Ascending aorta (tissue), 2 donors: ENCODE measurements at places on chromosomes 7 and 10. TPM values are rescaled to one million over a fixed set of nuclear protein-coding genes. Genes with fewer than 3 reads are reported as not detected.

DNA sequence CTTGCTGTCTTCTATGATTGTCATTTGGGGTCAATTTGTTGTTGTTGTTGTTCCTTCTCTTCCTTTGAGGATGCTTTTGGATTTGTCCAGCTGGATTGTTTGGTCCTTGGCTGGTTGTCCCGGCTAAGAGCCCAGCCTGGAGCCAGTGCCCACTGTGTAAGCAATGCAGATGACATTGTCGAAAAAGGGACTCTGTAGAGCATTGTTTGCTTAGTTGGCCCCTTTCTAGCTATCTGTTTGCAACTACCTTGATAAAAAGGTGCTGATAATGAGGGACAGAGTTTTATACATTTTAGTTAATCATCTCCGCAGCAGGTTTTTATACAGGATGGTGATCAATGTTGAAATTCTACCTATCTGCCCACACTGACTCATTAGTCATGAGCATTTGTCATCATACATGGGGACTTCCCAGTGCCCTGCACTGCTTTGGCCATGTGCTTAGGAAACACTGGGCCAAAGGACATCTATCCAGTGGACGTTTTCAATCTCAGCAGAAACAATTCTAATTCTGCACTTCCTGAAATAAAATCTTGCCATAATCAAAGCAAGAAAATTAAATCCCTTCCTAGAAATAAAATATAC lies 311.9 kb downstream of the GRM8 start:
- DNase-seq, result no peak

Gene SLC25A13
- total RNA-seq, result 5.6 TPM

Gene CPA4
- not detected for total RNA-seq

Gene TYSND1
- 12.3 TPM for total RNA-seq

Gene PLCE1
- total RNA-seq, result 3.8 TPM

DNA sequence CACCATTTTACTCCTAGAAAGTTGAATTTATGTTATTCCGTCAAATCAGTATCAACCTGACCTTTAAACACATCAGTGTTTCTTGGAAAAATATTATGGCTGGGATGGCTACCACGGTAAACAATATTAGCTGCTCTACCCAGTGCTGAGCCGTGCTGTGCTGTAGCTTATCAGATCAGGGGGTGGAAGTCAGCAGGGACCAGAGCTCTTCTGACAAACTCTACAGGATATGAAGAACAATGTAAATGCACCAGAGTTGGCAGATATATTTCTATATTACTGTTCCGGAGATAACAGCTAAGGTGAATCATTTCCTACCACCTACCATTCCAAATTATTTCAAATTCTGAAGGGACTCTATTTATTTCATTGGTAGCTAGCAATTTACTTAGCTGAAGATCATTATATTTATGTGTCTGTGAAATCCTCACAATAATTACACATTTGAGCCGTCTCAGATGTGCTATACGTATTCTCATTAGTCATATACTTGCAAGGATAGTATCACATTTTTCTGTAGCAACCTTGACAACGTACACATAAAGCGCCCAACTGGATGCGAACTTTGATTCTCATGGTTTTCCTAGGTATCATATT lies 76.5 kb downstream of the TEX36 start:
- DNase-seq, result no peak

Gene SPDYE1
- not detected for total RNA-seq

Gene CAV1
- total RNA-seq, result 156 TPM

GRCh38 chr7:47510192-47510591 lies 71.7 kb downstream of the TNS3 start:
- DNase-seq, result no peak

DNA sequence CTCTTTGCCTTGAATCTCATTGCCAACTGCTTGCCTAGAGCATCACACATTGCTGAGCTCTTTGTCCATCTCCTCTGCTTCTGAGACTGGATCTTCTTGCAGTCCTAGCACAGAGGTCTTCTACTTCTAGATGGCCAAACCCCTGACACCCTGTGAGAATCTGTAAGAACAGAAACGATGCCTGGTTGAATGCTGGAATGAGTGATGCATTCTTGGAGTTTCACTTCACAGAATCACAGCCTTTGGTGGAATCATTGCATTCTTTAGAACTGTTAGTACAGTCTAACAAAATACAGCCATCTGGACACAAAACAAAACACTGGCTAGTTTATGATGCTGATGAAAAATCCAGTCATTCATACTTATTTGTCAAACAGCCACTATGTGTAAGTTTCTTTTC lies 141.7 kb upstream of the ITGB1 start:
- DNase-seq, result no peak

- DNase-seq, result no peak
Observed at GRCh38 chr10:2334575-2334974, 597.2 kb upstream of the ADARB2 start.

Gene ICA1
- 18.3 TPM for total RNA-seq

Gene SGMS1
- 128 TPM for total RNA-seq

GRCh38 chr10:12428447-12429135 lies 79.2 kb downstream of the CAMK1D start:
- no peak for DNase-seq

Gene ADARB2
- total RNA-seq, result not detected

DNA sequence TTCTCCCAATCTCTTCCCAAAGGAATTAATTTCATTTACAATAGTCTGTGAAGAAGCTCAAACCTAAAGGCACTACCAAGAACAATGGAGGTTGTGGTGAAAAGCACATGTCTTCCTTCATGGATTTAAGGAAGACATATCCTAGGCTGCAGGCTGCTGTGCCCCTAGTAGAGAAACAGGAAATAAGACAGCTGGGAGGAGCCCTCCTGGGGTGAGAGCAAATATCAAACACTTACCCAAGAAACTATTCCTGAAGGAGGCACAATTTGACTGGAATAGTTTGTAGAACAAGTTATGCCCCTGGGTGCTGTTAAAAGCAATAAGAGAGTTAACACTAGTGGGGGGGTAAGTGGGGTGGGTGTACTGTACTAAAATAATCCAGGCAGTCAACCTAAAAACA lies 30.1 kb downstream of the PDZD8 start:
- no peak for DNase-seq

Gene TWIST1
- 2.0 TPM for total RNA-seq

Gene TBX20
- total RNA-seq, result not detected

DNA sequence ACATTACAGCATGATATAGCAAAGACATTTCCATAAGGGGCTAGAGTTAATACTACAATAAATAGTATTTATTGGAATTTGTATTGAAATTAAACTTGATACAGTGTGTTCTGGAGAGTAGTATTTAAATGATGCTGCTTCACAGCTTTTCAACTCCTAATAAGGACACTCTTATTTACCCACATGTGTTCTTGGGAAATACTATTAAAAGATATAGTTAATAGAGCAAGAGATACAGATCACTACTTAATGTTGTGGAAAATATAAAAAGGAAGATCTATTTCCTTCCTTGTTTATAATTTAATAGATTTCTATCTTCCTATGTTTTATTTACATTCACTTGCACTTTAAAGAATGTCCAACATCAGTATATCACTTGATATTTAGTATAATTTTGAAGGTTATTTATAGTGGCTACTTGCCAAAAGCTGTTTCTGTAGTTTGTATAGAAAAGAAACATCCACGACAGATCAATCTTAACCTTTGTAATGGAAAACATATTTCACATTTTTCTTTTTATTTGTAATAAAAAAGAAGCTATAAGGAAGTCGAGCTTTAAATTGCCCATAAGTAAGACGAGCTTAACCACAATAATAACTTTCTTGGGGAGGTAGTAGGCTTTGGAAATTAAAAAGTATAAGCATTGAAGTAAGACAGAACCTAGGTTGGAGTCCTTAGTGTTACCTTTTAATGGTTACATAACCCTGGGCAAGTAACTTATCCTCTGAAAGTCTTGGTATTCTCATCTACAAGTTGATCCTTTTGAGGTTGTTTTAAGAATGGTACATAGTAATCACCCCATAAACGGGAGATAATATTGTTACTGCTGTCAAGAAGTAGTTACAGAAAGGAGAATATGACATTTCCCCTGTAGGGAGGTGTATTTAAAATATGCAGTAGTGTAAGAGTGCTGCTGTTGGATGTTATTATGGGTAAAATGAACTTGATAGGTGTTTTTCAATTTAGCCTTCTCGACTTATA lies 32.8 kb downstream of the CPED1 start:
- DNase-seq, result no peak

- DNase-seq, result no peak
Observed at GRCh38 chr10:37488792-37489657, 363.6 kb downstream of the ANKRD30A start.

GRCh38 chr7:6536262-6537260 lies 14.7 kb downstream of the GRID2IP start:
- DNase-seq, result no peak

Gene CLRN3
- total RNA-seq, result not detected

DNA sequence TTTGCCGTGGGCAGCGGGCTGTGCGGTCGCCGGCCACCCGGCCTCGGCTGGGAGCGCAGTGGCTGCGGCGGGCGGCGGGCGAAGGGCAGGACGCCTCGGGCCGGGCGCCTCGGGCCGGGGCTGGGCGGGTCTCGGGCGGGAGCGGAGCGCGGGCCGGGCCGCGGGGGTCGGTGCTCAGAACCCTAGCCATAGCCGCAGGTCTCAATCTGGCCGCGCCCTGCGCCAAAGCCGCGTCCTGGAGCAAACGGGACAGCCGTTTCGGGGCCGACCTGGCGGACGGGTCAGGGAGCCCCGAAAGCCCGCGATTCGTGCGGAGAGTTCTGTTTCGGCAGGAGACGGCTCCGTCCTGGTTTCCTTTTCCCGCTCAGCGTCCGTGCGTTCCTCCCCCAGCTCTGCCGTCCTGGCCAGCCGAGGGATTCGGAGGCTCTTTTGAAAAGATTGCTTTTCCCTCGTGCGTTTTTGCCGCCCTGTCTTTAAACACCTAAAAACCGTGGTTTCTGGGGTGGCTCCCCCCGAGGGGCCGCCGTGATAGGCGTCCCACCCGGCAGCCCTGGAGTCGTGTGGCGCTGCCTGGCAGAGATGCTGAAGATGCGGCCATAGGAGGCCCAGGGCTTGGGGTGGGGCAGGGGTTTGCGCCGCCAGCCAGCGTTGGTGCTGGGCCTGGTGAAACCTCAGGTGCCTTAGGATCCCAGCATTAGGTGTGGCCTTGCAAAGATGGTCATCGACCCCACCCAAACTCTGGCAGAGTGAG lies 727 bp downstream of the RET start:
- no peak for DNase-seq

GRCh38 chr7:22488643-22489462 lies 11.1 kb downstream of the STEAP1B start:
- DNase-seq, result peak; percentile 79

DNA sequence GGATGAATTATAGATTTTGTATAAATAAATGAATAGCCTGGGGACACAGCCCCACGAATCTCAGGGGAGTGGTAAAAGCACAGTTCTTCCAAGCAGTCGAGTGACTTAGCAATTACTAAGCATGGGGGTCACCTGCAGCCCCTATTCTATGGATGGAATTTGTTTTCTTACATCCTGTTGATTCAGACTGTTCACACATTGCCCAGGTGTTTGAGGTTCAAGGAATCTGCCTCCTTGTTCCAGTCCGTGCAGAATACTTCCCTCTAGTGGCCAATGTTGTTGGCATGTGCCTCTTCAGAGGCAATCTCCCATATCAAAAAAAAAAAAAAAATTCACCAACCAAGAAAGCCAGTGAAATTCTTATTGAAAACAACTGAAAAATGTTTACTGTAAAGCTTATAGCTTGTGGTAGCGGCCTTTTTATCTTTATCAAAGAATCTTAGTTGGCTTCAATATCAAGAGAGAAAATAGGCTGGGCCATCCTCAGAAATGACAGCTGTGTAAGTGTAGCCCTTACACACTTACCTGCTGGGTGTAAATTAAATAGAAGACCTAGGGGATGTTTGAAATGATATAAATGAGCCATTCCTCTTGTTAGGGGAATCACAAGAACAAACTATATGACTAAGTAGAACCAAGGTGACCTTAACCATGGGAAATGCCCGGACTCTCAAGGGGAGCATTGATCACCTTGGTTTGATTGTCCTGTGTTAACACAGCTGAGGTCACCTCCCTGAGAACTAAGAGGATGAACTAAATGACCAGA lies 7.8 kb downstream of the LIPM start:
- no peak for DNase-seq

Gene DENND2A
- 7.5 TPM for total RNA-seq

GRCh38 chr7:25714013-25714412 lies 438.0 kb upstream of the NFE2L3 start:
- DNase-seq, result no peak

Gene ZNF736
- 6.0 TPM for total RNA-seq

- DNase-seq, result no peak
Observed at GRCh38 chr7:7681936-7682329, 36.5 kb downstream of the RPA3 start.

Gene GHRHR
- total RNA-seq, result not detected

DNA sequence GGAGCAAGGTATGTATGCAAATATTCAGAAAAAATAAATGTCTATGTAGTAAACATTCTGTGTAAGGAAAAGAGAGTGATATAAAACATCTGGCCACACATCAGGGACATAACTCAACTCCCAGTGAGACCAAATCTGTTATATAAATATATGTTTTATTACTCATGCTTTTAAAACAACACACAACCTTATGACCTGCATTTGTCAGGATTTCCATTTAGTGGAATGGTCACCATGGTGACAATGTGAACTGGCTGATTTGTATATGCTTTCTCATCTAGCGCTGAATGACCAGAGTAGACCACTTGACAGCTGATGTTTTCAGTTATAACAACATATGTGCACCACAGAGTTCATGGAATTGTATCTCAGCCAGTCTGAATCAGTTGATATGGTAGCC lies 551.7 kb downstream of the HTR7 start:
- DNase-seq, result peak; percentile 67

DNA sequence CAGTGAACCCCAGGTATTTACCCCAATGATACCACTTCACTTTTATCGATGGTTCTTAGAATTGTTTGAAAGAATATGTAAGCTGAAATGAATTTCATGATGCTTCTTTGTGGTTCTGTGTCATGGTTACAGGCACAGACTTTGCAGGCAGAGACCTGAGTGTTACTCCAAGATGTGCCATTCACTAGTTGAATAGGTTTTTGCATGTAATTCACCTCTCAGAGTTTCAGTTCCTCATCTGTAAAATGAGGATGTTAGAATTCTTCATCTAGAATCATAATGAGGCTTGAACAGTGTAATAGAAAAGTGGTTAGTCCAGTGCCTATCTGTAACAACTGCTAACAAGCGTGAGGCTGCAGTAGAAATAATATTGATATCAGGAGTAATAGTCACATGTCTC lies 54.6 kb downstream of the VSTM2A start:
- no peak for DNase-seq

GRCh38 chr10:104351061-104351702 lies 2.5 kb upstream of the CFAP58 start:
- no peak for DNase-seq

Gene LAMTOR4
- 131 TPM for total RNA-seq

Gene AKR1C3
- 64.4 TPM for total RNA-seq
